ENCODE measurements at places on chromosomes 11 and 22. TPM values are rescaled to one million over a fixed set of nuclear protein-coding genes. Genes with fewer than 3 reads are reported as not detected.
A peak's percentile ranks its signal among the peaks of the same experiment; 100 is the strongest.

- DNase-seq = no peak
Measured at GRCh38 chr22:24751518-24751917, 23.0 kb downstream of the PIWIL3 start.

The DRICH1 gene
- not detected for total RNA-seq

- no peak for DNase-seq
Measured at GRCh38 chr11:116387641-116388040, 385.1 kb downstream of the BUD13 start.

The KLHL35 gene
- total RNA-seq = 1.2 TPM

DNA sequence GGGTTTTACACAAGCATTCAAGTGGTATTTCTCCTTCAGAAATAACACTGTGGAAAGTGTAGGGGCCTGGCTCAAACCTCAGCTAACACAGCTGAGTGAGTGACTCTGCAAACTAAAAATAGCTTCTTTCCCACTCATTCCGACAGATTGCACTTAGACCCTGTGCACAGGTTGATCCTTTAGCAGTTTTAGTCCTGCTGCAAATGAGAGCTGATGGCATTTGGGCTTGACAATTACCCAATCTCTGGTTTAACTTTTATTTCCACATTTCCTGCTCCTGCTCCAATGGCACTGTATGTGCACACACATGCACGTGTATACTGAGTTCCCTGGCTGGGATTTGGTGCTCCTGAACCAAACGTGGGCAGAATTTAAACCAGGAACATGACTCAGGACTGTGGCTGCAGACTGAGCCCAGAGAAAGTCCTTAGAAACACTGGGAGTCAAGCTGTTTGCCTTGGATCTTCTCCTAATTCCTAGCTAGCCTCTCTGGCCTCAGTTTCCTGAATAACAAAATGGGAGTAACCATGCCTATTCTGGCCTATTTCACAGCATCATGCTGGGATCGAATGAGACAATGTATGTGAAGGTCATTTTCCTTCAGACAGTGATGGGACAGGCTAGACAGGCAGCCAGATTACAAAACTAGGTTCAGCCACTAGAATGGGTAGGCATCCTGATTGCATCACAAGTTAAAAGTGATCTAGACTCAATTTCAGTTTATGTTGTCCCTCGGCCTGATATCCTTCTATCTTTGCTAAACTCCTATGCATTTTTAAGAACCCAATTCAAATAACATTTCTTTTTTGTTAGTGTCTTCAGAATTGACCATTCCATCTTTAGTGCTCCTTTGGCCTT, 58.2 kb downstream of the SERGEF start:
- DNase-seq = no peak

The PRDM10 gene
- total RNA-seq = 5.4 TPM

DNA sequence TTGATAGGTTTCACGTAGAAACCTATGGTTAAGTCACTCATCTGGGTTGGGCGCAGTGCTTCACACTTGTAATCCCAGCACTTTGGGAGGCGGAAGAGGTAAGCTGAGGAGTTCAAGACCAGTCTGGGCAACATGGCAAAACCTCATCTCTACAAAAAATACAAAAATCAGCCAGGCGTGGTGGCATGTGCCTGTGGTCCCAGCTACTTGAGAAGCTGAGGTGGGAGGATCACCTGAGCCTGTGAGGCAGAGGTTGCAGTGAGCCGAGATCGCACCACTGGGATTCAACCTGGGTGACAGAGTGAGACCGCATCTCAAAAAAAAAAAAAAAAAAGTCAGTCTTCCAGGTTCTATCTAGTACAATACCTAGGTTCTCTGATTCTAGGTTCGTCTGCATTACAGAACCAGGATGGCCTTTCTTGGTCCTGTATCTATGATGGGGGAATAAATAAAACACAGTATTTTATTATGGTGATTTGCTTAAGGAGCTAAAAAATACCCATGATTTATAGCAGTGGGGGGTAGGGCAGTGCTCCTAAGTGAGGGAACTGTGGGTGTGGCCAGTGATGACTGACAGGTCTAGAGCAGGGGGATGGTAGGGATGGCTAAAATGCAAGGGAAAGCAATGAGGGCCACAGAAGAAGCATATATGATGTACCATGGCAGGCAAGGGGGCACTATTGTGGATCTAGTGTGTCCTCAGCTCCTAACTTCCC, 65.5 kb upstream of the NUP160 start:
- no peak for DNase-seq

DNA sequence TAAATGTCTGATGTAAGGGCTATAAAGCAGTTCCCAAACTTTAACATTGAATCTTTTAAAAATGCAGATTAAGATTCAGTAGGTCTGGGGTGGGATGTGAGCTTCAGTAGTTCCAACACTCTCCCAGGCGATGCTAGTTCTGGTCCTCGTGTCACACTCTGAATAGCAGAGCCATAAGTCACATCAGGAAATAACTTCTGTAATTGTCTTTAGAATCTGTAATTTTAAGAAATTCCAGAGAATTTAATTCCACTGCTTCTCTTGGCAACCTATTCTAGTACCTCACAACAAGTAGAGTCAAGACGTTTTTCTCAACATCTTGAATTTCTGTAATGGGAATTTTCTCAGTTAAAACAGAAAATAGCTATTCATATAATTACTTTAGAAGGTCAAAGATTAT, 223.1 kb downstream of the TMEM135 start:
- DNase-seq = no peak

The PIH1D2 gene
- total RNA-seq = 0.36 TPM

GRCh38 chr11:9922806-9923205, 258.9 kb downstream of the SWAP70 start:
- no peak for DNase-seq

DNA sequence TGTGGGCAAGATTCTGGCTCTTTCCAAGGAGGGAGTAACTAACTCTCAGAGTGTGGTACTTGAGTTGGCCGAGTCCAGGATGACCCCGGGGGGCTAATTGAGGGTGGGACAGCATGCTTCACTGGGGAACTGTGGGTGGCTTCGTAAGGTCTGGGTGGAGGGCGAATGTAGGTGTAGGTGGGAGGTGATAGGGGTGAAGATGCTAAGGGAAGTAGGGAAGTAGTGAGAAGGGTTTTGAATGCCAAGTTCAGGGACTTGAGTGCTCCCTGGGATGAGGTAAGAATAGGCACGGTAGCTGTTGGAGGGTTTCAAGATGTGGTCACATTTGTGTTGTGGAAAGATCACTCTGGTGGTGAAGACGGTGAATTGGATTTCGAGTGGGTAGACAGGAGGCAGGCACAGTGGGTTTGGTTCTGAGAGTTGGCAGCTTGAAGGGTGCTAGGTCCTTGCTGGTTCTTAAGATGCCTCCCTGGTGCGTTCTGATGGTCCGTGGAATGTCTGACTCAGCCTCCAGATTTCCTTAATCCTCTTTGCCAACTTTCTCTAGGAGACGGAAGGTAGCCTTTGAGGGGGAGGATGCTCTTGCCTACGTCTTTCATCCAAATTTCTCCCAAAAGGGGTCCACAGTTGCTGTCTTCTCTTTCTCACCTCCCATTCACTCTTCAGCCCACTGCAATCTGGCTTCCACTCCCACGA, 2.5 kb upstream of the DNAL4 start:
- no peak for DNase-seq

- no peak for DNase-seq
Measured at GRCh38 chr11:44171518-44171917, 76.0 kb downstream of the EXT2 start.

The RFPL1 gene
- not detected for total RNA-seq

DNA sequence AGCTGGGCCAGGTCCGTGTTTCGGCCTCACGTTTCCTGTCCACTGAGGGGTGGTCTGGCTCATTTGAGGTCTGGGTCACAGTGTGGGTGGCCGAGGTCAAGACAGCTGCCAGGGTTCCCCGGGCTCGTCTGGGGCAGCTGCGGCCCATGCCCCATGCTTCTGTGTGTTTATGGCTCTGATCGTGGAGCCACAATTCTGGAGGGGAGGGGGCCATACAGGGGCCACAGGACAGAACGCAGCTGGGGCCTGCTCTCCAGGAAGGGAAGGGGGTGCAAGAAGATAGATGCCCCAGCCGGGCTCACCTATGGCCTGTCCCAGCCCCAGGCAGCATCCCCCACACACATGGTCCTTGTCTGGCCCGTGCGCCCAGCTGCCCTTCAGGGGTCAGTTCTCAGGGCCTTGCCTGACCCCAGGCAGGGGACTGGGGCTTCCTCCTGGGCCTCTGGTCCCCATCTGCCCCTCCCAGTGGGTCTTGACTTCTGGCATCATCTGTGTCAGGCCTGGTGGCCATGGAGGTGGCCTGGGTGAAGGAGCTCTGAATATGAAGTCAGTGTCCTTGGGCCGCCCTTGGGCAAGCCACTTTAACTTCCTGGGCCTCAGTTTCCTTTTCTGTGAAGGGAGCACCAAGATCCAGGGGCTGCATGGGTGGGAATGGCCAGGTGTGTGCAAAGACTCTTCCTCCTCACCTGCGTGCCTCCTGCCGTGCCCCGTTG, 8.4 kb downstream of the TSPAN32 start:
- no peak for DNase-seq

The SERPING1 gene
- total RNA-seq = not detected

The NPAS4 gene
- not detected for total RNA-seq

The OR52N4 gene
- total RNA-seq = 1.4 TPM

The OR51F1 gene
- not detected for total RNA-seq

- DNase-seq = no peak
Measured at GRCh38 chr11:116420770-116421528, 351.8 kb downstream of the BUD13 start.

The SHANK3 gene
- 0.19 TPM for total RNA-seq

- DNase-seq = no peak
Measured at GRCh38 chr11:92505689-92506088, 281.1 kb downstream of the FAT3 start.

- DNase-seq = no peak
Measured at GRCh38 chr11:116786326-116786725, 1.5 kb downstream of the ZPR1 start.

GRCh38 chr22:43592476-43592875, 180.7 kb downstream of the MPPED1 start:
- no peak for DNase-seq

The TRPC6 gene
- not detected for total RNA-seq

The OLFML1 gene
- total RNA-seq = not detected

DNA sequence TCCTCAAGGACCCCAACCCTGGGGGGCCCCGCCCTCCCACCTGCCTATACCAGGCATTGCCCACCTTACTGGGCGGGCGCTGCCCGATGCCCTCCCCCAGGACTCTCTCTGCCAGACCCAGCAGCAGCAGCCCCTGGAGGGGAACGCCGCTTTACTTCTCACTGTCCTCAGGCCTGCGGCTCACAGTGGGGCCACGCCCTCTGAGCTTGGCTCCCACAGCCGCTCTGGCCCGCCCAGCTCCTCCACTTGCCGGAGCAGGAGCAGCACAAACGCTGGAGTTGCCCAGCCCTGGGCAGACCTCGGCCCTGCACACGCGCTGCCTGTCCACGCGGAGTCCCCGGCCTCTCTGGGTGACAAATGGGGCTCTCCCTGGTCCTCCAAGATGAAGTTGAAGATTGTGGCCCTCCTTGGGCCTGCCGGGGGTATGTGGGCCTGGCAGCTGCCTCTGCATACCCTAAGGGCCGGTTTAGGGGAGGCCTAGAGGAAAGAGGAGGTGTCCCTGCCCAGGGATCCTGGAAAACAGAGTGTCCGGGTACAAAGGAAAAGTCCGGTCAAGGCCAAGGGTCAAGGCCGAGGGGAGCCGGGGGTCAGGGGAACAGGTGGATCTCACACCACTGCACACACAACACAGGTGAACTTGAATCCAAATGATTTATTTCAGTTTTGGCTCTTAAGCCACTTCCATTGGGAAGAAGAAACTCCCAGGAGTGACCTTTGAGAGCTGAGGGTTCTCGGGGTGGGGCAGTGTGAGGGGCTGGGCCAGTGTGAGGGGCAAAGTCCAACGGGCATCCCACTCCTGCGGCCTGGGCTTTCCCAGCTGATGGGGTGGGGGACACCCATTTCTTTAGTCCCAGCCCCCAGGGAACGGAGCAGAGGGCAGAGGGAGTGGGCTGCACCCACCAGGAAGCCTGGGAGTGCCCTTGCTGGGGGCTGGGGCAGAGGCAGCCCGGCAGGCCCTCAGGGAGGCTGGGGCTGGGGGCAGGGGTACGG, 674 bp upstream of the BAIAP2L2 start:
- no peak for DNase-seq

DNA sequence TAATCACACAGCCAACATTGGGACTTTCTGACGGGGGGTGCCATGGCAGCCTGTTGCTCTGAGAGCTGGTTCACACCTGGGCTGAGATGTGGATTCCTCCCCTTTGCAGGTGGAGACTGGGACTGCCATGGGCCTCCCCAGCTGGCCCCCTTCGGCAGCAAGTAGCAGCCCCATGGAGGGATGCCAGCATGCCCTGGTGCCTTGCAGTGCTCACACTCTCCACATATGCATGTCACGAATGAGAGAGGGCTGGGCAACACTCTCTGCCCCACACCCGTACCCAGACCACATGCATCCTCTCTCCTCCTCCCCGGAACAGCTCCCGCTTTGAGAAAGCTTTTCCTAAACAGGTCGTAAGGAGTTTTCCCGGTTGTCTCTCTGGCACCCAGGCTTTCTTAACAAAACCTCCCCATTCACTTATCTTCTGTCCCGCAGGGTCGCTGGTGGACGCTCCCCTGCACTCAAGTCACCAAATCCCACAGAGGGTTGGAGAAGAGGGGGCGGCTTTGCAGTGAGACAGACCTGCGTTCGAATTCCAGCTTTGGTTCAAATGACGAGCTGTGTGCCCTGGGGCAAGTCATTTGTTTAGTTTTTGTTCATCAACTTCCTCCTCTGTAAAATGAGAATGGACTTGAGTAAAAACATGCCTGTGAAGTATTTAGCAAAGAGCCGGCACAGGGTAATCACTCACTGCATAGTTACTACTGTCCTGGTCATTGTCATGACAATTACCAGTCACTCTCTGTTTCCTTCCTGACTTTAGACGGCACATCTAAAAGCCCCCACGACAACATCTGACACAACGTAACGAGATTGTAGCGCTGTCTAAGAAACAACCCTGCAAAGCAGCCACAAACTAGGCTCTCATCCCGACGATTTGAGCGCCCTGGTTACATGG, 231.3 kb upstream of the B3GAT1 start:
- no peak for DNase-seq

DNA sequence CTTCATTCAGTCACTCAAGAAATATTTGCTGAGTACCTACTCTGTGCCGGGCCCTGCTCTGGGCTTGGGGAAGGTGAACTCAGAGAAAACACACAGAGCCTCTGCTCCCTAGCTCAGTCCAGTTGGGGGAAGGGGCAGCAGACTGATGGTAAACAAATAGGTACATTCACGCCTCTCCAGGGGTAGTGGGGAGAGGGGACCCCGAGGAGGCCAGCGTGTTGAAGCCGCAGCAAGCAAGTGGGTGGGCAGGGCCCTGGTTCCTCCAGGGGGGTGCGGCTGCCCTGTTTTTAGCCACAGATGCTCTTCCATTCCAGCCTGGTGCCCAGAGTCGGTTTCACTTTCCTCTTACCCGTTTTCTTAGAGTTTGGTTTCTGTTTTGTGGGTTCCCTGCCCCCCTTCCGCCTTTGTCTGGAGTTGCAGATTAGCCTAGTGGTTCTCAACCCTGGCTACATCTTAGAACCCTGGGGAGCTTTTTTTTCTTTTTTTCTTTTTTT, 8.7 kb downstream of the DRAP1 start:
- peak; percentile 78 for DNase-seq

The OR51I1 gene
- not detected for total RNA-seq

DNA sequence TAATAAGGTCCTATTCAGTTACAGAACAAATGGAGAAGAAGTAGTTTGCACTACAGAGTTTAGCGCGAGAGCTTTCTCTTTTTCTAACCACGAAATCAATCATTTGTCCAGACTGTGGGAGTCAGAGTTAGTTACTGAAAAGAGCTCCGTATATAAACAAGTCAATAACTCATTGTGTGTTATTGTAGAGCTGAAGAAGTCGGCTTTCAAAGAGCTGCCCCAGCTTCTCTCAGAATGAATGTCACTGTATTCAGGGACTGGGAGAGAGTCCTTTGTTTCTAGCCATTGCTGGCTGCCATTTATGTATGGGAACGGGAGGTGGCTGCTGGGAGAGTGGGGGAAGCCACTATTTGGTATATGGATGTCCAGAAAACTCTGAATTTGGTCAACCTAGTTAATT, 227.8 kb downstream of the DCDC1 start:
- no peak for DNase-seq

The OR8H2 gene
- total RNA-seq = not detected
